CD4-positive, alpha-beta T cell treated with Interleukin-4 for 4 hours (primary cell): ENCODE measurements at places on chromosomes 6 and 20.

GRCh38 chr6:155372256-155372655 lies 58.0 kb upstream of the TFB1M start:
- DNase-seq: no peak

DNA sequence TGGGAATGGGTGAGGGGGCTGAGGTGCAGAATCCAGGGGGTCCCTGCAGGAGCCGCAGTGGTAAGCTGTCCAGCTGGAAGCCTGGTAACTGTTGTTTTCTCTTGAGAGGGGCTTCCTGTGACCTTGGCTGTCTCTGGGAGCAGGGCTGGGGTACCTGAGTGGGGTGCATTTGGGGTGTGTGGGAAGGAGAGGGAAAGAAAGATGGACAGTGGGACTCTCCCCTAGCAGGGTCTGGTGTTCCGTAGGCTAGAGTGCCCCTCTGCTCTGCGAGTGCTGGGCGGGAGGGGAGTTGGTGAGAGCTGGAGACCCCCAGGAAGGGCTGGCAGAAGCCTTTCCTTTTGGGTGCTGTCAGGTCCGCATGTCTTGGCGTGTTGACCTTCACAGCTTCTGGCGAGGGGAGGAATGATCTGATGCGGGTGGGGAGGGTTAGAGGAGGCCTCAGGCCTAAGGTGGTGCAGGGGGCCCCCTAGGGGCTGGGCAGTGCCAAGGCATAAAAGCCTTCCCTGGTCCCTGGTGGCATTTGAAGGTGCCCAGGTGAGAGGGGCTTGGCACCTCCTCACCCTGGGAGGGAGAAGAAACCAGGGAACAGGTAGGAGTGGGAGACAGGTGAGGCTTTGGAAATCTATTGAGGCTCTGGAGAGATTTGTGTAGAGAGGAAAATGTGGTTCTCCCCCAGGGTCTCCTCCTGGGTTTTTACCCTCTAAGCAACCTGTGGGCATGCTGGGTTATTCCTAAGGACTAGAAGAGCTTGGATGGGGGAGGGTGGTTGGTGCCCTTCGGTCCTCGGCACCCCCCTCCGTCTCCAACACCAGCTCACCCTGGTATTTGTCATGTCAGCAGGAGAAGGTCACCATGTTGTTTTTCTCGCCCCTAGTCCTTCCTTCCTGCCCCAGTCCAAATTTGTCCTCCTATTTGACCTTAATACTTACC lies 3.3 kb downstream of the VEGFA start:
- peak; percentile 32 for DNase-seq

DNA sequence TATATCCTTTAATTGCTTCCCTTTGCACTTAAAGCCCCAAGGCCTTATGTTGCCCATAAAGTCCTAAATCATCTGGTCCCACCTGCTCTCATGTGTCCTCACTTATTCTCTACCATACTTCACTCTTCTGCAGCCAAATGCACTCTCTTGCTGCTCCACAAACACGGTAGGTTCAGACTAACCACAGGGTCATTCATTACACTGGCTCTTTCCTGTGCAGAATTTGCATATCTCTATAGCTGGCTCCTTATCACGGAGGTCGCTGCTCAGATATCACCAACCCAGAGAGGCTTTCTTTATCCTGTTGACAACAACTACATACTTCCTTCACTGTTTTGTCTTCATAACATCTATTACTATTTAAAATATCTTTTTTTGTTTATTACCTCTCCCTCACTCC lies 86.8 kb downstream of the MOXD1 start:
- DNase-seq: no peak

DNA sequence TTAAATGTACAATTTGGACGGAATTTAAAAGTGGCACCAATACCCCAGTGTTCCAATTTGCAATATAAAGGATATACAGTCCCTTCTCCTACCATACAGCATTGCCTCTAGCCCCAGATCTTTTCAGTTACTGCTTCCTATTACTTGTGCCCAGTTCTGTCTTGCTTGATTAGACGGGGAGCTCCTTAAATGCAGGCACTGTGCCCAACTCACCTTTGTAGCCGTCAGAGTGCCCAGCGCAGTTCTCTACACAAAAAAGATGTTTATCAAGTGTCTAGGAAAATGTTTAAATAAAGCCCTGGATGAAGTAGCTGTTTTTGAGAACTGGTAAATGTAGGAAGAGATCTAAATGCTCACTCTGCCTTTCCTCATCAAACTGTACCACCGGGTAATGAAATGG lies 7.6 kb downstream of the TAP2 start:
- DNase-seq: no peak

DNA sequence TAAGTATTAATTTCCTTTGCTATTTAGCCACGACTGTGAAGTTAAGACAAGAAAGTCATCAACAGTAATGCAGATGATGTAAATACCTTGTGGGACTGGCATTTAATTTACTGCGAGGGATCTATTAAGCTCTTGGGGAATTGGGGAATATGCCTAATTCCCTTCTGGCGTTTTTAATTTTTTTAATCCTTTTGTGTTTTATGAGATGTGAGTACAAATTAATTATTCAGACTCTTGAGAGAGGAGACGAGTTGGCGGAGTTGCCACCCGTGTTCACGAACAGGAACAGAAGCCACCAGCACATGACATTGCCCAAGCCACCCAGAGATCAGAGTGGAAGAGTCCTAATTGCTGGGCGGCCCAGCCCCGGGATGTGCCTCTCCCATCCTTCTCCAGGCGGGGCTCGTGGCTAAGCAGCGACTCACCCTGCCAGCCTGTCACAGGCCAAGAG lies 533 bp upstream of the CRYBG1 start:
- no peak for DNase-seq

GRCh38 chr6:7147051-7147671 lies 39.4 kb downstream of the RREB1 start:
- DNase-seq: no peak

- DNase-seq: no peak
These were observed 114.7 kb downstream of the GJA10 start for GRCh38 chr6:90008908-90009501.

DNA sequence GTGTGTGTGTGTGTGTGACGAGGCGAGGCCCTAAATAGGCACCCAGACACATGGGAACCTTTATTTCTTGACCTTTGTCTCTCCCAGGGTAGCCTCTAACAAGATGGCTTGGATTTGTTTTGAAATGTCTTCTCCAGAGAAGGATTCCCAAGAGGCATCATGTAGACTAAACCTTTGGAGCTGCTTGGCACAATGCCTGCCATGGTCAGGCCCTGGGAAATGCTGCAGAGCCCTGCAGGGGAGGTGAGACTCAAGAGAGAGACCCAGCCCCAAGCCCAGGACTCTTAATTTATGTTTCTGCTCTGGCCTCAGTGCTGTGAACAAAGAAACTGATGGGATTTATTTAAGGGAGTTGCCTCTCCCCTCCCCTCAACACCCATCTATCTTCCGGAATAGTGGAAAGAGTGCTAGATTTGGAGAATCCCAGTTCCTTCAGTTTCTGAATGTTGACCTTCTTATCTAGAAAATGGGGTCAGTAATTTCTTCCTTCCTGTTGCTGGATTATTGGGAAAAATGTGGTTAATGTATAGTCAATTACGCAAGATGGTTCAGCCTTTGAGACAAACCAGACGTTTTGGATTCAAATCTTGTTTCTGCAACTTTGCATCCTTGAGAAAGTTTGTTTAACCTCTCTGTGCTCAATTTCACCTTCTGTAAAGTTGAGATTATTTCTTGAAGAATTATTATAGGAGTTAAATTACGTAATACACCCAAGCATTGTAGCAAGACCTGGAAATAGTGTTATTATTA lies 434.8 kb downstream of the MAFB start:
- DNase-seq: no peak
